Right kidney (tissue), 9 donors: ENCODE measurements at places on chromosomes 12 and 14.

GRCh38 chr12:57838594-57839302 lies 7.8 kb downstream of the CTDSP2 start:
- no peak for DNase-seq

DNA sequence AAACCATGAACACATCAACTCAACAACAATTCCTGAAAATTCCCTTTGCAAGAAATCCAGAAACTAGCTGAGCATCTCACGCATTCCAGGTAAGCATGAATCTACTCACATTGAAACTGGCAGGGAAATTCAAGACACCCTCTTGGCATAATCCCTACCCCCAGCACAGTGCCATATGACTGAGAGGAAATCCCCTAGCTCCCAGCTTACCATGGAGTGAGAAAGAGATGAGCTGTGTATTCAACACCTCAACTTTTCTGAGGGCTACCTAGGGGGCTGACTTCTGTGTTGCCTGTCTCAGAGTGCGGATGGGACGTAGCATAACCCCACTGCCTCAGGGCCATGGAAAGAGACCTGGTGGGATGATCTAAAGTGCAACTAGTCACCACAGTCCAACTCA lies 37.7 kb upstream of the GPR132 start:
- no peak for DNase-seq

- DNase-seq = no peak
These were observed 68.9 kb downstream of the ZNF664 start for GRCh38 chr12:124041907-124042306.

DNA sequence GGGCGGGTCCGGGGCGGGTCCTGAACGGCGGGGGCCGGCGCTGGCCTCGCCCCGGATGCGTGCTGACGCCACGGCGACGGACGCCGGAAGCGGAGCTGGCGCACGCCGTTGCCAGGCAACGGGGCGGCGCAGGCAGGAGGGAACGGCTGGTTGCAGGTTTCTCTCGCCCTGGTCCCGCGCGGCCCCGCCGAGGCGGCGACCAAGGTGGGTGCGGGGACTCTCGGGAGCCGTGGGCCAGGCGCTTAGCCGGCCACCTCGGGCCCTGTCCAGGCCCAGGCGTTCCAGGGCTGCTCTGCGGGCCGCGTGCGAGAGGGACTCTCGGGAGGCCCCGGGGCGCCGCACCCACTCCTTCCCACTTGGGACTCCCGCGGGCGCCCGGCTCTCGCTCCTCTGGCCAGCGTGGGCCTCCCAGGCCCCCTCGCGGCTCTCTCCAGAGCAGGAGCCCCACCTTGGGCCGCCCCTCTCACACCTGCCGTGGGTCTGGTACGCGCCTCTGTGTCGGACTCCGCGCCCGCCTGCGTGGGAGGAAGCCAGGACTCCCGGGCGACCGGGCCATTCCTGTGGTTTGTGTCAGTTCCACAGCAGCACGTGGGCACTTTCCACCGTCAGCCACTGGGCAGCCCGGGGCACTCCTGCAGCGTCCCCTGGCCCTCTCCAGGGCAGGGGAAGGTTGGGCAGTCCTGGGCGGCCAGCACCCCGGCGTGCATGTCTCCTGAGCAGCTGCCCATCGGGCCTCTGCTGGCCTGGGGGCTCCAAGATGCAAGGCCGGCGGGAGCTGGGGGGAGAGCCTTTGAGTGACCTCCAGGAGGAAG lies at the start of gene CLBA1:
Gene CLBA1, plus strand, starts transcription at position 114 of the 812 bp plus-strand sequence. Its CDS starts 644 bp downstream, at position 758.
- DNase-seq = peak; percentile 88

DNA sequence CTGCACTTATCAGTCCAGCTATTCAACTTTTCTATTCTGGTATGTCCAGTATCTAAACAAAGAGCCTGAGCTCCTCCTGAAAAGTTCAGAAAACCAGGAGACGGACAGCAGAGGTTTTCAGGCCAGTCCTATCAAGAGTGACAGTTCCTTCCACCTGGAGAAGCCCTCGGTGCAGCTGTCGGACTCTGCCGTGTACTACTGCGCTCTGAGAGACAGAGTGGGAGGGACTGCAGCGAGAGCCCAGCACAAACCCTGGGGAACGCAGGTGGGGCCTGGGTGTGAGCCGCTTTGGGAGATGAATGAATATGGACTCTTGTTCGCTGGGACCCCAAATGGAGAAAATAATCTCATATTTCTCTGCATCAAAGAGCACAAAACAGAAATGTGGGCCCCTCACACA lies 329.8 kb upstream of the OR4E1 start:
- DNase-seq = no peak

GRCh38 chr14:58697930-58698642 lies 60.3 kb downstream of the DACT1 start:
- no peak for DNase-seq

DNA sequence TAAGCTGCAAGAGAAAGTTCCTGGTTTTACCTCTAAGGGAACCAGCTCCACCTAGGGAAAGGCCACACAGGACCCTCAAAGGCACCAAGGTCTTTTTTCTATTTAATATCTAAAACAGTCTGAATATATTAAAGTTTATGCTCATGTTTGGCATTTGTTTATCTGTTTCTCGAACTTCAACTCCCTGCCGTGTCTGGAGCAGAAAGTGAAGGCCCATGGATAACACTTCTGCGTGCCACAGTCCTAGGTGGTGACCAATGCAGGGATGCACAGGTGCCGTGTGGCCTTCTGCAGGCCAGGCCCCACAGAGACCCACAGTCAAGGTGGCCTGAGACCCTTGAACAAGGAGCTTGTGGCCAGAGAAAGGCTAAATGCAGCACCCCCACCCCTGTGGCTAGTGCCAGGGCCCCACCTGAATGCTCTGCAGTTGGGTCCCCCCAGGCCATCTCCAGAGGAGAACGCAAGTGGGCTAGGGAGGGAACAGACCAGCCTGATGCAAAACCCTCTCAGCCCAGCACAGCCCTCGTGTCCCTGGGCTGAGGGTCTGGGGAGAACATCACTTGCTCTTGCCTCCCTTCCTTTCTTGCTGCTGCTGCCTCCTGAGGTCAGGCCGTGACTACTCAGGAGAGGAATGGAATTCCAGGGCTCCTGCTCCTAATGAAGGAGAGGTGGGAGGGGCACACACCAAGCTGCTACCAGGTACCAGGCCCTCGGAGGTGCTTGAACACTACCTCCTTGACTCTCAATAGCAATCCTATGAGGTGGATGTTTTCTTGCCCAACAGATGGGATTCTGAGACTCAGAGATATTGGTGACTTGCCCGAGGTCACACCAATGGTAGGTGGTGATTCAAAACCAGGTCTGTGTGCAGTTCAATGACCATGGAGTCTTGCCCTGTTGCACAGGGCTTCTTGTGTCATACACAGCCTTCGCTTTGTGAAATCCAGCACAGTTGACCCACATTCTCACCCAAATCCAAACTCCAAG lies 45.4 kb downstream of the PSMA6 start:
- DNase-seq = no peak

DNA sequence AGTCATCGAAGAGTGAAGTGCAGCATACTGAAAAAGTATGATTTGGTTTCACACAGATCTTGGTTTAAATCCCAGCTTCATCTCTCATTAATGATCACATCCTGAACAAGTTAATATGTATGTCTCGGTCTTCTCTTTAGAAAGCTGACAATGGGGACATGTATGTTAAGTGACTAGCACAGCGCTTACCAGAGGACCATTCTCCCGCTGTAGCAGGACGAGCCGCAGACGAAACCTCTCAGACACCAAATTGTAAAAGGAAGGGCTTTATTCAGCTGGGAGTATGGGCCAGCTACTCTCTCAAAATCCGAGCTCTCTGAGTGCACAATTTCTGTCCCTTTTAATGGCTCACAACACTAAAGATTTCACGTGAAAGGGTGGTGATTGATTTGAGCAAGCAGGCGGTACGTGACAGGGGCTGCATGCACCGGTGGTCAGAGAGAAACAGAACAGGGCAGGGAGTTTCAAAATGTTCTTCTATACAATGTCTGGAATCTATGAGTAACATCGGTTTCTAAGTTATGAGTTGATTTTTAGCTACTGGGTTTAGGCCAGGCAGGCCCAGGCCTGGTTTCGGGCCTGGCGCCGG lies 682.4 kb downstream of the DIO2 start:
- no peak for DNase-seq

DNA sequence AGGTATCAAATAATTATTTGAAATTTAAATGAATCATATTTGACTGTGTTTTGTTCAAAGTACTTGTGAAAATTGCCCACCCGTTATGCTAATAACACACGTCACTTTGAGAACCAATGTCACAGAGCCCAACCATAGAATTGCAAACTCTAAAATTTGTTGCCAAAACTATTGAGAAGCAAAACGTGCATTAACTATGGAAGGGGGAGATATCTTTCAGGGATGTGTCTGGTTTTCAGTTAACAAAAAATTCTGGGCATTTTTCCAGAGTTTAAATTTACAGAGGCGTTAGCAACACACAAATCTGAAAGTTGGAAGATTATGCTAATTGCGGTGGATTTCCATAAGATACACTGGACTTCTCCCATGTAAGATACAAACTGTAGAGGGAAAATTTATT lies 371.8 kb upstream of the E2F7 start:
- no peak for DNase-seq
